Stimulated activated CD8-positive, alpha-beta memory T cell treated with anti-CD3 and anti-CD28 coated beads, Interleukin-15, amount 100 ng/mL, for 1 hour (primary cell): ENCODE measurements at places on chromosomes 16 and 17.

- DNase-seq = no peak
These were observed 63.6 kb downstream of the SCNN1B start for GRCh38 chr16:23365602-23366240.

DNA sequence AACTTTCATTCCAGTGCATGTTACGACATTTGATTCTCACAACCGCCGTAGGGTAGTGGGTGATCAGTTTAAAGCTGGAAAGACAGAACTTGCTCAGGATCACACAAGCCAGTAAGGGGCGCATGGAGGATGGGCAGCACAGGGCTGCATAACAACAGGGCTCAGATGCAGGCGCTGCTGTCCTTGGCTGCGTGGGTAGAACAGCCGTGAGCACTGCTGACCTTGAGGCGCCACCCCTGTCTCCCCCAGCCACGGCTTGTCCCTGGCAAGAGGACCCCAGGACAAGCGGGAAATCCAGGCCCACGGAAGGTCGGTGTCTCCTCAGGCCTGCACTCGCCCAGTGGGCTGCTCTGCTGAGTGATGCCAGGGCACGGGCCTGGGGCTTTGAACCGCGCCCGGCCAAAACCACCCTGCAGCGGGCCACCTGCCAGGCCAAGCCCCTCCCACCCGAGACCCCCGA is 84.7 kb downstream of the LMF1 start:
- no peak for DNase-seq

- no peak for DNase-seq
These were observed 1.5 kb downstream of the CDK12 start for GRCh38 chr17:39462631-39463375.

DNA sequence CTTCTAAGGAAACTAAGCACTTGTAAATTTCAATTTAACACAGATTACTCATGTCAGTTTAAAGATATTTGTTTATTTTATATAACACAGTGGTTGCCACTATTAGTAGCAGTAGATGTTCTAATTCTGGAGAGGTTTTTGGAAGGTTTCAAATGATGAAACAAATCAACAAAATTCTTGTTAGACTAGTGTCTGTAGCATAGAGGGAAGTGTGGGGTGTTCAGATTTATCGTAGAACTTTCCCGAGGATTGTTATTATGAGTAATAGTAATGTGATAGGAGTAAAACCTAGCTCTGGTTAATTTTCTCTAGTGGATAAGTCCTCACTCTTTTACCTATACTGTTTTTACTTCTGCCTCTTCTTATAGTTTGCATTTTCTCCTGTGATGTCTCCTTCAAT is 6.3 kb downstream of the GAN start:
- DNase-seq = no peak

DNA sequence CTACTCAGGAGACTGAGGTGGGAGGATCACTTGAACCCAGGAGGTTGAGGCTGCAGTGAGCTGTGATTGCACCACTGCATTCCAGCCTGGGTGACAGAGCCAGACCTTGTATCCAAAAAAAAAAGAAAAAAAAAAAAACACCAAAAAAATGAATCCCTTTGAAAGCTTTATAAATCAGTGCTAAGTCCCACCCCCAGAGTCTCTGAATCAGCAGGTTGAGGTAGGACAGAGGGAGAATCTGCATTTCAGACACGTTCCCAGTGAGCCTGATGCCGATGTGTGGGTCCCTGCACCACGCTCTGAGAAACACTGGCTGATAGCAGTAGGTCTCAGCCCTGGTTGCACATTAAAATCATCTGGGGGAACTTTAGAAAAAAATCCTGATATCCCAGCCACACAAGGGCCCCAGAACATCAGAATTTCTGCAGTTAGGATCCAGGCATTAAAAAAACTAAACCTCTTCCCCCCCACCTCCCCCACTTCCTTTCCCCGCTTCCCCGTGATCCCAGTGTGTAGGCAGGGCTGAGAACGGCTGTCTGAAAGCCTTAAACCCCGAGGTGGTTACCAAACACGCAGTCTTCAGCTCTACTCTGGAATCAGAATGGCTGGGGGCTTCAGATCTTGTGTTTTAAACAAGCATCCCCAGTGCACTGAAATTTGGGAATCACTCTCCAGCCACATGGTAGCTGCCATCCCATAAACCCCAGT is 27.3 kb upstream of the GPRC5B start:
- no peak for DNase-seq

- DNase-seq = no peak
These were observed 651.8 kb downstream of the CDH11 start for GRCh38 chr16:64469906-64470702.

DNA sequence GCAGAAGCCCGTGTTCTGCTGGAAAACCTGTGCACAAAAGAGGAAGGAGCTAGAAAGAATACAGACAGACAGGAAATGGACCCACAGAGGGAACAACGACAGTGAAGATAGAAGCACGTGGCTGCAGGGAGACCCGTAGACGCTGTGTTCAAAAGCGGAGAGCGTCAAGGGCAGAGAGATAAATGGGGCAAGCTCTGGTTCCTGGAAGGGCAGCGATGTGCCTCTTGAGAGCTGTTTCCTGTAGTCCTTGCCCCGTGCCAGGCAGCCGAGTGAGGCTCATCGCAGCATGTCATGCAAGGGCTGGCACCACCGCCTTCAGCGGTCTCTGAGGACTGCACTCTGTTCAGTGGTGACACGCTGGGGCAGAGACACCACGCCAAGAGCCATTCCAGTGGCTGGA is 43.6 kb upstream of the CACNG5 start:
- no peak for DNase-seq

GRCh38 chr16:49330562-49331201 is 42.9 kb upstream of the C16orf78 start:
- DNase-seq = no peak

GRCh38 chr17:76500747-76501017 is 541 bp downstream of the RHBDF2 start:
- DNase-seq = no peak

- no peak for DNase-seq
These were observed 775 bp downstream of the PRPSAP2 start for GRCh38 chr17:18858567-18859245.

- no peak for DNase-seq
These were observed 29.9 kb upstream of the LHX1 start for GRCh38 chr17:36907407-36907806.

- DNase-seq = no peak
These were observed 1.3 kb downstream of the C17orf99 start for GRCh38 chr17:78147315-78147998.

DNA sequence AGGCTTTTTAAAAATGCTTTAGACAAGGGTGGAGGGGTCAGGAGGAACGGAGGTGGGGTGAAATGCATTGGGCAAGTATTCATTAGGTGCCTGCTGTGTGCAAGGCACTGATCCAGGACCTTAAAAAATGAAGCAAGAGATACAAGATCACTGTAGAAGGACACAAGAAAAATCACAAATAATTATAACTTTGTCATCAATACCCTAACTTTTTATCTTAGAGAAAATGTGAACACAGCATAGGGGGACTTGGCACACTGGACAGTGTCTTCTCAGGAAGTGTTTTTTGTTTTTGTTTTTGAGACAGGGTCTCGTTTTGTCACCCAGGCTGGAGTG is 7.0 kb downstream of the EPOP start:
- DNase-seq = no peak

DNA sequence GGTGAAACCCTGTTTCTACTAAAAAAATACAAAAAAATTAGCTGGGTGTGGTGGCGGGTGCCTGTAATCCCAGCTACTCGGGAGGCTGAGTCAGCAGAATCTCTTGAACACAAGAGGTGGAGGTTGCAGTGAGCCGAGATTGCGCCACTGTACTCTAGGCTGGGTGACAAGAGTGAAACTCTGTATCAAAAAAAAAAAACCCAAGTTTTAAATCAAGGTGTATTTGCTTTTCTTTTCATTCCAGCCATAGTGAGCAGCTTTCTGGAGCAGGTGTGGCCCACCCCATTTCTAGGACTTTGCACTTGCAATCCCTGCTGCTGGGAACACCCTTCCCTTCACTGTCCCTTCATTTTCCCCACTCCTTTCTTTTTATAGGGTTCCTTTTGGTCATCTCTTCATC is 28.8 kb downstream of the TMEM238L start:
- DNase-seq = no peak

GRCh38 chr16:1991948-1992703 is 2.4 kb downstream of the SYNGR3 start:
- peak; percentile 98 for DNase-seq

DNA sequence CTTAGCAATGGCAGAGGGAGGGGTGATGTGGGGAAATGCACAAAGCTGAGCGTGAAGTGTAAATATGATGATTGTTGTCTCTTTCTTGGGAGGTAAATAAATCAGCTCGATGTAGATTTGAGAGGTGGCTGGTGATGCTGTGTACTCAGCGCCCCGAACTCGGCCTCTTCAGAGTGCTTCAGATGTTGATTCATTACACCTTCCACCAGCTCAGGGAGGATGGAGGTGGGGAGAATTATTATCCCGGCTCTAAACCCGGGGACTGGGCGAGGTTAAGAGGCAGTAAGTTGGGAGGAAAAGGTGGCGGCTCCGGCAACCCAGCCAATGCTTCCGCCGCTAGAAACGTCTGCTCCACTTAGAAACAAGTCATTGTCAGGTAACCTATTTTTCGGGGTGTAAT is 86.5 kb downstream of the RPA1 start:
- DNase-seq = no peak

- no peak for DNase-seq
These were observed 21.9 kb downstream of the RAD51D start for GRCh38 chr17:35097776-35098175.

DNA sequence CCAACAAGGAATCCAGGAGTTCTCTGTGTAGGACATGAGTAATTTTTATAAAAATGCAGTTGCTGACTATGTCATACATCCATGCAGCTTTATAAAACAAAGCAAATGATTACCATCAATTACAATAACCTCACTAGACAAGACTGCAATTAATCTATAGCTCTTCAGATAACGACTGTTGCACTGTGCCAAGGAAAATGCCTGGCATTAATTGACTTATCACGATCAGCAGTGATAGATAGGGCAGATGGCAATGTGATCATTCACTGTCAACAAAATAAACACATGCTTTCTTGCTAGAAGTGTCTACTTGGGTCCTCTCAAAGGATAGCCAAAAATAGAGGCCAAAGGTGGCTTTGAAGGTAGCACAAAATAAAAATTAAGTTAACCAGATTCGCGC is 415.0 kb downstream of the CA10 start:
- DNase-seq = no peak

GRCh38 chr16:30748634-30749445 is 615 bp downstream of the PHKG2 start:
- DNase-seq = no peak

DNA sequence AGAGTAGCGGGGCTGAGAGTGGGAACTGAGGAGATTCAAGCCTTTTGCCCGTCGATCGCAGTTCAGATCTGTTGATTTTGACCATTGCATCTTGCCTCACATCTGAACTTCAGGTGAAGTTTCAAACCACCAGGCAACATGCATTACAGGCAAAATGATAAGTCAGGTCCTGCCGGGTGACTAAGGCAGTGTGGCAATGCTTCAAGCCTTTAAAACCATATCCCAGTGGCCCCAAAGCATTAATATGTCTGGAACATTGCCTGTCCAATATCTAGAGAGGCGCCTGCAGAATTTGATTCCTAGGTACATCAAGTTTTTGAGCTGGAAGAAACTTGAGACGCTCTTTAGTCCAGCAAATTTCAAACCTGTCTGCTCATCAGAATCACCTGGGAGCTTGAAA is 502.8 kb downstream of the MAF start:
- no peak for DNase-seq

GRCh38 chr17:47687748-47688147 is 6.2 kb upstream of the TBKBP1 start:
- no peak for DNase-seq

DNA sequence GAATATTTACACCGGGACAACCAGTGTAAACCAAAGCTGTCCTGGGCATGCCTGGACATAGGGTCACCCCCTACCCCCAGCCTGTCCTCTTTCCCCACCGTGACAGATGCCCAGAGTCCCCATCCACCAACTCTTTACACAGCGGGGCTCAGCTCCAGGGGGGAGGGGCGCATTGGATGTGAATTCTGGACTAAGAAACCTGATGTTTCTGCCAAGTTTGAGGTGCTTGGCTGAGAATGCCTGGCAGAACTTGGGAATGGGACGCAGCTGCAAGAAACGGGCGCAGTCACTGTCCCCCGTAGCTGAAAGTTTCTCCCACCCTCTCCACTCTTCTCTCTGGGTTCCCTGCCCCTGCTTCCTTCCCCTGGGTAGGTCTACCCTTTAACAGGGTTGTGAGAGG is 68.0 kb upstream of the CDC42EP4 start:
- no peak for DNase-seq

DNA sequence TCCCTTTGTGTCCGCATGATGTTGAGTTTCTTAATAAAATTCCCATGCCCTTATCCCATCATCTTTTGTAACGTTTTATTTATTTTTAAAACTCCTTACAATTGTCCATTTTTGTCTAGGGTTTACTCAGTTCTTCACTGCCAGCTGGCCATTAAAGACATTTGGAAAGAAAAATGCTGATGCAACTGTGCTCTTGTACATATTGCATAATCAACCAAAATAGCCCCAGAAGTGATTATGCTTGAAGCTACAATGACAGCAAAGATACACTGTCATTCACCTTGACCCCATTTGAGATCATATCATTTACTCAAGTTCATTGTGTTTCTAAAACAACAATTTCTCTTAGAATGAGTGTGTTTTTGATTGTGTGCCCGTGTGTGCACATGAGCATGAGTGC is 1074.6 kb upstream of the RBFOX1 start:
- DNase-seq = no peak

DNA sequence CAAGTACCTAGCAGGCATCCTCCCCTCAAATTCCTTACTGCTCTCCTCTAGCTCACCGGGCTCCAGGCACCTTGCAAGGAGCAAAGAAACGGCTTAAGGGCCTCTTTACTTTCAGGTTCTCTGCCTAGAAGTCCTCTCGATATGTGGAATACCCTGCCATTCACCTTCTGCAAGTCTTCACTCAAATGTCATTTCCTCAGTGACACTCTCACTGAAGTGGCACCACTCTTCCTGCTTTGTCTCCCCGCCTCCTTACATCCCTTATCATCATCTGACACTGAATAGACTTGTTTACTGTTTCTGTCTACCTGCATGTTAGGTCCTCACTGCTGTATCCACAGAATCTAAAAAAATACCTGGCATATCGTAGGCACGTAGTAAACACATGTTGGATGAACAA is 947 bp downstream of the SLC7A6OS start:
- DNase-seq = no peak

GRCh38 chr16:27174007-27174406 is 29.3 kb upstream of the KDM8 start:
- DNase-seq = no peak

DNA sequence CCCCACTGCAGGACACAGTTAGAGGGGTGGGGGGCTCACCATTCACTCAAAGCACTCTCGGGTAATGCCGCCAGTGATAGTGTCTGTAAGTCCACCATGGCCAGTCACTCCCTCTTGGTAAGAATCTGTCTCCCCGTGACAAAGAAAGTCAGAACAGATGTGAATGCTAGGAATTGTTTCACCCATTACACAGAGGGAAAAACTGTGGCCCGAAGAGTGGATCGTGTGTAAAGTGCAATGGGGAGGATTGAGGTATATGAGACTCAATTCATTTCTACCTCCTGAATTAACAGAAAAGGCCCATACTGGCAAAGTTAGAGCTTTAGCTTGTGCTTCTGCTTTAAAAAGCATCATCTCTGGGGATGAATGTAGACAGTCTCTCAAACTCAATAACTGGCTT is 17.5 kb upstream of the SLC6A2 start:
- no peak for DNase-seq

- no peak for DNase-seq
These were observed 12.8 kb downstream of the SLC47A1 start for GRCh38 chr17:19546289-19547065.

- DNase-seq = no peak
These were observed 60.7 kb downstream of the CLEC16A start for GRCh38 chr16:11004973-11005610.

- no peak for DNase-seq
These were observed 7.3 kb downstream of the MTMR4 start for GRCh38 chr17:58507123-58507634.
